ENCODE measurements at places on chromosomes 1 and 21.

DNA sequence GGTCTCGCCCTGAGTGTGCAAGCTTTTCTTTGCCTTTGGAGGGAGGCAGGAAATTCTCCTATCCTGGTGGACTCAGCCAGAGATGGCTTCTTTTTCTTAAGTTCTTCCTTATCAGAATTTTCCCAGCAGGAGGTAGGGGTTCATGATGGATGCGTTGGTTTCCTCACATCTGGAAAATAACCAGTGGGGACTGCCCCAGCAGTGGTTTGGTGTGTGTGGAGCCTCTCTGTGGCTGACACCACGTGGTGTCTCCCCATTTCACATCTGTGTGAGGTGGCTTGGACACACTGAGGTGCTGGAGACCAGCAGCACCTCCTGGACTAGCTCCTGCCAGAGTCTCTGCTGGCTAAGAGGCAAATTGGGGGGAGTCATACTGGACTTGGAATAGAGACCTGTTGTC lies 32.6 kb downstream of the B3GALT5 start:
- DNase-seq: peak; percentile 23

GRCh38 chr1:30706528-30706927 lies 16.9 kb downstream of the MATN1 start:
- DNase-seq: no peak

DNA sequence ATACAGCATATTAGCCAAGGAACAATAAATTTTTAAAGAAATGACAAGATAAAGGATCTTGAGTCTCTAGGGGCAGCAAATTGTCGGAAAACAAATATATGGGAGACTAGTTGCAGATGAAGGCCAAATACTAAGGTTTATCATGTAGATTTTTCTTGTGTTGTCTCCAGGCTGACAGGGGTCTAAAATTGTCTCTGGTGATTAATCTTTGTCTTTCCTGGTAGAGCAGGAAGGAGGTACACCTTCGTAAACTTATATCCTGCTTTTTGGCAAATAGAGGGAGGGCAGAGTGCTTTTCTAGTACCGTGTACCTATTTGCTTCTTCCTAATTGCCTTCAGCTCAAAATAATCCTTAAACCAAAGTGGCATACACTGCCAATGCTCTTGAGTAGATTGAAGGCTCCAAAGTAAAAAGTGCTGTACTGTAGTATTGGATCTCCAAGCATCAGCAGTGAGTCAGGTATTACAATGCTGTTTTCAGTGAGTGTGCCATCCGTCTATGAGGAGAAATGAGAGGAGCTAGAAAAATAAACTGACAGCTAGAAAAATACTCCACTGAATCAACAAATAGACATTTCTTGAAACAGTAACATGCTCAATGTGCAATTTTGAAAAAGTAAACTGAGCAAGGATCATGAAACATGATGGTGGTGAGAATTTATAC lies 1.8 kb upstream of the LEPR start:
- DNase-seq: no peak

DNA sequence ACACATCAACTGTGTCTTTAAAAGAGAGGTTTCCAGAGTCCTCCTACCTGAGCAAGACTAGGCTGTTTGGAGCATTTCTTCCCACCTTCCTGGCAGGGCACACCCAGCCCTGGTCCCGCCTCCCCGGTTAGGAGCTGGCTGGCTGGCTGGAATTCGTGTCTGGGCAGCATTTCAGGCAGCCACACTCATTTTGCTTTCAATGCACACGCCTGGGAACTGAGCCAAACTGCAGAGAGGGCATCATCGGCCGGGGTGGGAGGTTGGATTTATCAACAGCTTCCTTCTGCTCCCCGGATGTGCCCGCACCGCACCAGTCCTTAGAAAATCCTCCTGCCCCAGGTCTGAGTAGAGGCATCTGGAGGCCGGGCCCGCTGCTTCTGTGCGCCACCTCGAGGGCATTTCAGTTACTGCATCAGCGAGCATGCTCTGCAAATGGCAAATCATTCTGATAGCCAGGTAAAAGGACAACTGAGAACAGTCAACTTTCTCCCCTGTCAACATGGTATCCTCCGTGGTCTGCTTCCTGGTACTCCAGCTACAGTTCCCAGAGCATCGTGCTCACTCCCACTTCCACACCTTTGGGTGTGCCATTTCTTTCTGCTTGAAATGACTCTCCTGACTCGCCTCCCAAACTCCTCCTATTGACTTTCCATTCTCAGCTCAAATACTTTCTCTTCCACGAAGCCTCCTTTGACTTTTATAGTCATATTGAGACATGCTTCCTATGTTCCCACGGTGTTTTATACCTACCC lies 20.6 kb downstream of the TCEA3 start:
- peak; percentile 89 for DNase-seq

DNA sequence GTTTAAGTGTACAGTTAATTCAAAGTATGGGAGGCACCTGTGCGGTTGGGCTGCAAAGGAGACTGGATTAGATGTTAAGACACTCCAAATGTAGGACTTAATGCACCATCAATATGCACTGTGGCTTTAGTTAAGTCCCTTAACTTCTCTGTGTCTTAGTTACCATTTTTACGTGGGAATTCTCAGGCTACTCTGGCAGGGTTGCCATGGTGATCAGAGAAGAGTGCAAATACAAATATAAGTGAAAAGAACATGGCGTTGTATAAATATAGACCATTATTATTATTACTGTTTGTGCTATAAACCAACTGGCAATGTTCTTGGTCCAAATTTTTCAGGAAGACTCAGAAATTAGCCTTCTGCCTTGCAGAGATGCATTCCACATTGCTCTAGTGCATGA lies 595.6 kb downstream of the NPHP4 start:
- DNase-seq: no peak
